ENCODE measurements at places on chromosomes 2 and 18.
A peak's percentile ranks its signal among the peaks of the same experiment; 100 is the strongest.

DNA sequence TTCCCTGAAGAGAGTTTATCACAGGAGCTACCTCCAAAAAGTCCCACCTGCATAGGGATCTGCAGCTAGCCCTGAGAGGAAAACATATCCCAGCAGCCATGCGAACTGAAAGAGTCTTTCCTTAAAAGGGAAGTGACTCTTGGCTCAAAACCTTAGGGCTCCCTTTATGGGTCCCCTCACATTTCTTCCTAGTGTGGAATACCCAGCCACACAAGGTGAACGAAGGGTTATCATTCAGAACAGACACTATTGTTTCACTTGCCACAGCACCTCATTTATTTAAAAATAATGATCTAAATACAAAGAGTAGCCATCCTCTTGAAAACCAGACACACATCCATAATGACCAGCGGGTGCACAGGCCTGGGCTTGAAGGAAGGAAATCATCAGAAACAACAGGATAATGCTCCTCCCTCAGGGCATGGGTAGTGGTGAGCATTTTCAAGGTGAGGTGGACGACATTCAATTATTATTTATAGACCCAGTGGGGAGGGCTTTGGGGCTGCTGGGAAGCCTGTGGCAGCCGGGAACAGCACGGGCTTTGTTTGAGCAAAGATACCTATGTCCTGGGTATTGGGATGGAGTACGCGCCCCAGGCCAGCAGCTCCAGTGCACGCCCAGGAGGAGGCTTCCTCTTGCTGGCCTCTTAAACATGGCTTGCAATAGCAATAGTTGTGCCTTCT lies 119.0 kb upstream of the ITGA6 start:
- DNase-seq, result no peak

GRCh38 chr2:216044883-216045486 lies 31.6 kb upstream of the MREG start:
- DNase-seq, result no peak

DNA sequence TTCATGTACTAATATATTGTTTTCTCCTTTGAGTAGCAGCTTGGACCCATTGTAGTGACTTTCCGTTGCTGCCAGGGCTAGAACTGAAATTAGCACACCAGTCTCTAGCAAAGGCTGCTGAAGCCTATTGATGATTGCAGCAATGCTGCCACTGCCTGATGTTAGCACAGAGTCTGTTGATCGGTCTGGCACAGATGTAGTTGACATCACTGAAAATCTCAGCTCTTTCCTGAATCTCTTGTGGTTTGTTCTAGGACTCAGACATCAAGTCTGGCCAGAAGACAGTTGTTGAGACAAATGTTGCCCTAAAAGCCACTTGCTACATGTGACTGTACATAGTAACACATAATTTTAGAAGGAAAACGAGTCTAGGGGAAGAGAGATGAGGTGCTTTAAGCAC lies 47.2 kb downstream of the VAPA start:
- peak; percentile 61 for DNase-seq

GRCh38 chr2:200129721-200130462 lies 174.5 kb downstream of the MAIP1 start:
- no peak for DNase-seq

Measured in hematopoietic multipotent progenitor cell treated with erythropoietin and hydrocortisone succinate and interleukin-3 and kit ligand, for 4 days (in vitro differentiated cells).